CD8-positive, alpha-beta memory T cell (primary cell): ENCODE measurements at places on chromosomes 11 and 22.

GRCh38 chr11:61919705-61920631 is 2.6 kb upstream of the RAB3IL1 start:
- DNase-seq, result no peak

DNA sequence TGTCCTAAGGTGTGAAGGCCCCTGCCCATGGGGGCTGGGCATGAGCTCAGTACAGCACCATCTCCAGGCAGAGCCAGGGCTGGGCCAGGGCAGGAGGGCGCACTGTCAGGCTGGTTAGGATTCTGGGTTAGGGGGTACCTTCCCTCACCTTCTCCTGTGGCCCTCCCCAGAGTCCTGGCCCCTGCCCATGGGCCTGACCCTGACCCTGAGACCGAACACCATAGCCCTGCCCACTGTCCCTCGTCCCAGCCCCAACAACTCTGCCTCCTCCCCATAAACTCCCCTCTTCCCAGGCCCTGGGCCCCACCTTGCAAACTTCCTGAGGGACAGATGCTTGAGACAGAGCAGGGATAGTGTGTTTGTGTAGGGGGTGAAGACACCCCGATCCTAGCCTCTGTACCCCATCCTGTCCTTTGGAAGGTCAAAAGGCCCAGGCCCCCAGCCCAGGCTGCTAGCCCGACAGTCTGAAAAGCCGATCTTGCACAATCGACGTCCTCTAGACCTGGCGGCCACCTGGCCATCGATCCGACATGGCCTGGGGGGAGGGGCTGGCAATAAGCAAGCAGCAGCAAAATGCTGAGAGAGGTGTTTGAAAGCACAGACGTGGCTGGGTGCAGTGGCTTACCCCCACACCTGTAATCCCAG is 2.7 kb upstream of the TMPRSS6 start:
- no peak for DNase-seq

GRCh38 chr11:46422588-46422987 is 31.0 kb upstream of the CHRM4 start:
- DNase-seq, result no peak

GRCh38 chr11:94835594-94835927 is 67.4 kb downstream of the AMOTL1 start:
- no peak for DNase-seq
